GM04503 (cell line): ENCODE measurements at places on chromosomes 13 and 19.

- DNase-seq, result no peak
These were observed 6.0 kb upstream of the SULT2A1 start for GRCh38 chr19:47891923-47892666.

DNA sequence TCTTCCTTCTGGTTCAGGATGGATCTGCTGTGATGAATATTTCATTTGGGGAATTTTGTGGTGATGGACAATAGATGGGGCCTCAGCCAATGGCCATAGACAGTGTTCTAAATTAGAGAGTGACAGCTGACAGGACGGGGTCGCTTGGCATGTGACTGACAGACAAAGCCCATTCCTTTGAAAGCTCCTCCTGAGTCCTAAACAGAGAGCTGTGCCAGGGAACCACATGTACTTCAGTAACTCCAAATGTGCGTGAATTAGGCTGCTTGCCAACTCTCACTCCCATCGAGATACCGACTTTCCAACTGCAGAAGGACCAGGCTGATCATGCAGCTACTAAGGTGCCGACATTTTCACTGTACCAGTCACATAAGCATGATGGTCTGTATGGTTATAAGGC lies 187.7 kb downstream of the SHISA2 start:
- no peak for DNase-seq

DNA sequence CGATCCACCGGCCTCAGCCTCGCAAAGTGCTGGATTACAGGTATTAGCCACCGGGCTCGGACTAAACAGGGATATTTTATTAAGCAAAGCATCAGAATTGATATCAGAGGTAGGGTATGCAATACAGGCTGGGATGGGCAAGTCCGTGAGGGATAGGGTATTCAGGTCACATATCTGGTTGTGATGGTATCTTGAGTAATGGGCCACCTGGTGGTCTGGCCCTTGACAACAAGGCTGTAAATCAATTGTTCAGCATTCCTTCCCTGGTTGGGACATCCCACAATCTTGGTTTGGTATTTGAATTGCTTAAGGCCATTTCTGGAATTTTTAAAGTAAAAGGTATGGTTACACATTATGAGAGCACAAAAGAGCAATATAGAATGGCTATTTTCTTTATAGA lies 1588.0 kb downstream of the SLITRK1 start:
- no peak for DNase-seq

DNA sequence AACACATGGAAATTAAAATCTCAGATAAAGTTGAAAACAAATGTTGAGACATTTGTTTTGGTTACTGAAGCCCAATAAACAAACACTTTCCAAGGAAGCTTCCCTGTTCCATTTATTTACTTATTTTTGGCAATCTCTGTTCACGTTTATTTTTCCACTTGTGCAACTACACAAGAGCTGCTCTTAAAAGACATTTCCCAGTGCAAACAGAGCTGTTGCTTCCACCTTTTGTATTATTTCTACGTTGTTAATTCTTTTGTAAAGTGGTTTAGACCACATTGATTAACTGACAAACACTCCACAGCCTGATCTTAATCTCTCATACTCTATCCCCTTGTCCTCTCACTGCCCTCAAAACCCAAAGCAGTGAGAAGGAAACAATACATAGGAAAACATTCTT lies 757.6 kb downstream of the LIG4 start:
- no peak for DNase-seq

DNA sequence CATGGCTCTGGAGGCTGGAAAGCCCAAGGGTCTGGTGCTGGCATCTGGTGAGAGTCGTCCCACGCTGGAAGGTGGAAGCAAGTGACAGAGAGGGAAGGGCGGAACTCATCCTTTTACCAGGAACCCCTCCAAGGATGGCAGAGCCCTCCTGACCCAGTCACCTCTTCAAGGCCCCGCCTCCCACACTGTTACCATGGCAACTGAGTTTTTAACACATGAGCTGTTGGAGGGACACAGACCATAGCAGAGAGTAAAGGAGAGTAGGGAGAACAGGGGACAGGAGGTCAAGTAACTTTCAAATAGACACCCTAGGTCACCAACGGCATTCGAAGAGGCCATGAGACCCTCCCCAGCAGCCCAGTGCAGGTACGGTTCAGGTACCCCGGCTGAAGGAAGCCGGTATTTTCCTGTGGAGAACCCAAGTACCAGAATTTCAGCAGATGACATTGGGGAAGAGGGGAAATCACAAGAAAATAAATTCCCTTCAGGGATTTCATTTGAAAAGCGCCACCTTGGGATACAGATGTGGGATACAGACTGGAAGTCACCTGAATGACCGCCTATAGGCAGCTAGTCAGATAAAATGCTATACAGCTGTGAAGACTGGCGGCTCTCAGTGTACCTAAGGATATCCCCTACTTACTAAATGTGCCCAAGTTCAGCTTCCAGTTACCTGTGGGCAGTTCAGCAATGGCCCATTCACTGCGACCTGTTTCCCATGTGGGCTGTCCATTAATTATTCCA lies 8.0 kb downstream of the IL17D start:
- no peak for DNase-seq

DNA sequence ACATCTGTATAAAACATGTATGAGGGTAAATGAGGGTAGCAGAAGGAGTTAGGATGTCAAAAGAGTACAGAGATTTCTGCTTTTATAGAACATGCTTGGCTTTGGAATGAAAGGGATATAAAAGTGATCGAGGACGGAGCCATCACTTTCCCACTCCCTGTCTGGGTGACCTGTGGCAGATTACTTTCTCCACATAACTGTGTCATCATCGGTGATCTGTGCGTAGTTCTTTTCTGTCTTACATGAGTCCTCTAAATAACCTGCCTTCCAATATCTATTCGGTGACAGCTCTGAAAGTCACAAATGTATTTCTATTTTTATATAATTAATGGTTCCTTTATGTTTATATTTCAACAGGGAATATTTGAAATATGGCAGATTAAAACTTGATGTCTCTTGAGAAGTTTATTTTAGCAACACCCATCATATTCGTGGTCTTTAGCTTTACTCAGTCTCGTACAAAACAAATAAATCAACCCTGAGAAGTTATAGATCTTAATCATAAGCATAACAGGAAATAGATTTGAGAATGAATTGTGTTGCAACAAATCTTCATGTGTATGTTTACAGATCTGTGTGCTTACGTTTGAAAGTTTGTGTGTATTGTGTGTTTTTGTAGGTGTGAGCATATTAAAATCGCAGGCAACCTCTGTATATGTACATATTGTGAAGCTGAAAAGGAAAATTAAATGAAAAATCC lies 1094.3 kb downstream of the EFNB2 start:
- DNase-seq, result no peak

DNA sequence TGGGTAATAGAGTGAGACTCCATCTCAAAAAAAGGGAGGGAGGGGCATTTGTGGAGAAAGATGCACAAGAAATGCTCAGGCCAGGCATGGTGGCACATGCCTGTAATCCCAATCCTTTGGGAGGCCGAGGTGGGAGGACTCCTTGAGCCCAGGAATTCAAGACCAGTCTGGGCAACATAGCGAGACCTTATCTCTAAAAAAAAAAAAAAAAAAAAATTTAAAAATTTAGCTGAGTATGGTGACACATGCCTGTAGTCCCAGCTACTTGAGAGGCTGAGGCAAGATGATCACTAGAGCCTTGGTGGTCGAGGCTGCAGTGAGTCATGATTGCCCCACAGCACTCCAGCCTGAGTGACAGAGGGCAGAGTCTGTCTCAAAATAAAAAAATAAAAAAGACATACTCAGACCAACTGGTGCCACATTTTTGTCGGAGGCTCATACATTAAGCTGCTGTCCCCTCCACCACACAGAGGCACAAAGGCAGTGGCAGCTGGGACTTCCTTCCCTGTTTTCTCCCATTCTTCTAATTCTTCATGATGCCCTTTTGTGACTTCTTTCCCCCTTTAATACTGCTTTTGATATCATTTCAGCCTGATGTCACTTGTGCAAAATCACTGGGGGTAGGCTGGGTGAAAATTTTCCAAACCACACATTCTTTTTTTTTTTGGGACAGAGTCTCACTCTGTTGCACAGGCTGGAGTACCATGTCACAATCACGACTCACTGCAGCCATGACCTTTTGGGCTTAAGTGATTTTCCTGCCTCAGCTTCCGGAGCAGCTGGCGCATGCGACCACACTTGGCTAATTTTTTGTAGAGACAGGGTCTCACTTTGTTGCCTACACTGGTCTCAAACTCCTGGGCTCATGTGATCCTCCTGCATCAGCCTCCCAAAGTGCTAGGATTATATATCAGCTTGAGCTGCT lies 26.8 kb upstream of the CXCL17 start:
- DNase-seq, result no peak

GRCh38 chr13:32142956-32143375 lies 111.4 kb downstream of the FRY start:
- DNase-seq, result no peak

- DNase-seq, result no peak
These were observed 7.1 kb upstream of the NFIC start for GRCh38 chr19:3359015-3359918.

GRCh38 chr19:8208922-8209461 lies at the start of gene CERS4:
TSS of gene CERS4 (plus strand) at chr19:8209370. CDS start at chr19:8251077, 41,707 bp downstream.
- DNase-seq, result no peak

DNA sequence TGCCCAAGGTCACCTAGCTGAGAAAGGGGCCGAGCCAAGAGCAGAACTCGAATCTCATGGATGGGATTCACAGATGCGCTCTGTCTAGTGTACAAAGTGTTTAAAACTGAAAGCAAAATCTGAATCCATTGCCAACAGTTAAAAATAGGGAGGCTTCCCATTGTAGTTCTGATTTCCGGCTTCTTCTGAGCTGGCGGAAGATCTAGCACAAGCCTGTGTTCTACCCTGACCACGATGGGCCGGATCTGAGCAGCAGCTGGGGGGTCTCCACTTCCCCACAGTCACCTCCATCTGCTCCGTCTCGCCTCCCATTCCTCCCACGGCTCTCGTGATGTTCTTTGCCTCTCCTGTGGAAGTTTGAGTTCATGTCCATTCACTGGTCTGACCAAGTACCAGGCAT lies 2.4 kb downstream of the CACNG8 start:
- no peak for DNase-seq

- no peak for DNase-seq
These were observed 11.3 kb downstream of the HSPH1 start for GRCh38 chr13:31150315-31150985.

- DNase-seq, result no peak
These were observed 840.9 kb downstream of the PCDH17 start for GRCh38 chr13:58472483-58472882.

GRCh38 chr13:62087124-62087523 lies 671.5 kb upstream of the PCDH20 start:
- no peak for DNase-seq

DNA sequence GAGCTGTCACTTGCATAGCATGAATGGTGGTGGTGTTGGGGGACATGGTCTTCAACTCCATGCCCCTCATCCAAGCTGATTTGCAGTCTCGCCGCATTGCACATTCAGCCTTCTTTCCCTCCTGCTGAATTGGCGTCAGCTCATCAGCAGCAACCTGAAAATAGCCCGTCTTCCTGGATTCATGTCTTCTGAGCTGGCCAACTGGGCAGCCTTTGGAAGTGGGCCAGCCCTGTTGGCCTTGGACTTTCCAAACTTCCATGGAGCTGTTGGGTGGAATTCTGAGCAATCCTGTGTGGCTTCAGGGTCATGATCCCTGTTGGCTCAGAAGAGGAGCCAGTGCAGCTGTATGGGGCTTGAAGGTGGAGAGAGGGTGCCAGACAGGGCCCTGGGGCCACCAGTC lies 68.8 kb downstream of the ZNF536 start:
- no peak for DNase-seq

DNA sequence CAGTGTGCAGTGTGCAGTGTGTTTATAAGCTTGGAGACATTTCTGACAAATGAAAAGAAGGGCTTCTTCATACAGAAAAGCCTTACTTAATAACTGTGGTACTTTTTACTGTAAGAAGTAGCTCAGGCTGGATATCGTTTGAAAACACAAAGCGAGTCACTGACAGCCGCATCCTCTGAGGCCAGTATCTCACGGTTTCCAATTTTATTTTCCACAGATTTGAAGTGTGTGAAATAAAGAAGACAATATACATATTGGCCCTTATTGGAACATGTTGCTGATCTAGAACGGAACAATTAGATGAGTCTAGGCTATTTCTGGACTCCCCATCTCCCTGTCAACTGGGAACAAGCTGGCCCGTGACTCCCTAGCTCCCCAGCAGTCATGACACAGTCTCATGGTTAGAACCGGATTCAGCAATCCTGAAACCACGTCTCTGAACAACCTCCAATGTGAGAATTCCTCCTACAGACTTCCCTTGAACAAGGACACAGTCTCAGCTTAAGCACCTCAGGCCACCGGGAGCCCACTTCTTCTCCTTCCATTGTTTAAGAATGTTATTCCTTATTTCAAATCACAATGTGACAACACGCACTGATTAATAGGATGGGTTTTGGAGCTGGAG lies 484.5 kb downstream of the COG6 start:
- no peak for DNase-seq

GRCh38 chr13:72754111-72754510 lies 26.4 kb downstream of the BORA start:
- no peak for DNase-seq

DNA sequence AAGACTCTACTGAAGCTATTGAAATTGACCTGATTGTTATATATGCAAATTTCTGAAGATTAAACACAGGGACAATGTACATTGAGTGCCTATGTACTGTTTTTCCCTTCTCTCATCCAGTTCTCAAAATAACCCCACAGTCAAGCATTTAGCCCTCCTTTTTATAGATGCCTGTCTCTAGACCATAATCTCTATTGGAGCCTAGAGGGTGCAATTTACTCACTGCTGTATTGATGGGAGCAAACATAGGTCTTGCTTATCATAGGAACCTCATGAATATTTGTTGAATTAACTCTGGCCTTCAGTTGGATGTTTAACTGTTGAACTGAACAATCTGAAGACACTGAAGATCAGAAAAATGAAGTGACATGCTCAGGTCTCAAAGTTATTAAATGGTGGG lies 183.0 kb downstream of the RFC3 start:
- DNase-seq, result no peak

- no peak for DNase-seq
These were observed 11.4 kb upstream of the KRTDAP start for GRCh38 chr19:35501684-35502083.

DNA sequence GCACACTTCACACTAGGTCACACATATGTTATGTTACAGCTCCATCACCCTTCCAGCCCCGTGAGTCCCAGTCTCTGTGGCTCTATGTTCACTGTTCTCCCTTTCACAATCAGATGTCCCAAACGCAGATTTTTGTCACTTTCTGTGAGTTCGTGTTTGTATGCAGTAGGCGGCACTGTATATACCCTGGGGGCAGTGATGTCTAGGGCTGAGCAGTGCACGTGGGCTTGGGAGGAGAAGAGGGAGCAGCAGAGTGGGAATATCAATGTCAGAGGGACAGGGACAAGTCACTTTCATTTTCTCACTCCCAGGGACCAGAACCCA lies 22.0 kb downstream of the PSG1 start:
- DNase-seq, result no peak

- DNase-seq, result no peak
These were observed 126.2 kb downstream of the KCNRG start for GRCh38 chr13:50141375-50141975.

- DNase-seq, result no peak
These were observed 7.4 kb upstream of the ADGRE3 start for GRCh38 chr19:14682084-14682483.

- no peak for DNase-seq
These were observed 34.9 kb upstream of the FXYD3 start for GRCh38 chr19:35080613-35081170.

GRCh38 chr19:8517551-8518442 lies 3.8 kb upstream of the ZNF414 start:
- DNase-seq, result peak; percentile 54
